Large intestine (tissue), 12 donors: ENCODE measurements at places on chromosomes 2 and 18. TPM values are rescaled to one million over a fixed set of nuclear protein-coding genes. Genes with fewer than 3 reads are reported as not detected.
A peak's percentile ranks its signal among the peaks of the same experiment; 100 is the strongest.

DNA sequence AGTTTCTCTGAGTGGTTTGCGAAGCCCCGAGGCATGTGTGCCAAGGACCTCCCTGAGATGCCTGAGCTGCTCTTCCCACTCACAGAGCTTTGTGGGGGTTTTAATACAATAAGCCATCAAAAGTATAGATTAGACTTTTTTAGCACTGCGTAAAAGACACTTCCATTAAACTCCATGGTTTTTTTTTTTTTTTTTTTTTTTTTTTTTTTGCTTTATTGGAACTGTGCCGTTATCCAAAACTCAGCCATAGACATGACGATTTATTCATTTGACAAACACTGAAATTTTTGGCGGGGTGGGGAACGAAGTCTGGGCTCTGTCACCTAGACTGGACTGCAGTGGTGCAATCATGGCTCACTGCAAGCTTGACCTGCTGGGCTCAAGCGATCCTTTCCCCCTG, 18.4 kb downstream of the NPPC start:
- DNase-seq, result no peak
- H3K27ac ChIP-seq, result no peak overlapping the region
- H3K27me3 ChIP-seq, result peaks cover 4% of the 10 kb centered on the region
- H3K4me1 ChIP-seq, result no peaks in the 10 kb centered on the region
- no peaks in the 10 kb centered on the region for H3K36me3 ChIP-seq
- H3K4me3 ChIP-seq, result no peak overlapping the region

GRCh38 chr2:10775831-10776230, 36.8 kb downstream of the PDIA6 start:
- peaks cover 28% of the 10 kb centered on the region for H3K36me3 ChIP-seq
- no peak overlapping the region for H3K4me3 ChIP-seq

DNA sequence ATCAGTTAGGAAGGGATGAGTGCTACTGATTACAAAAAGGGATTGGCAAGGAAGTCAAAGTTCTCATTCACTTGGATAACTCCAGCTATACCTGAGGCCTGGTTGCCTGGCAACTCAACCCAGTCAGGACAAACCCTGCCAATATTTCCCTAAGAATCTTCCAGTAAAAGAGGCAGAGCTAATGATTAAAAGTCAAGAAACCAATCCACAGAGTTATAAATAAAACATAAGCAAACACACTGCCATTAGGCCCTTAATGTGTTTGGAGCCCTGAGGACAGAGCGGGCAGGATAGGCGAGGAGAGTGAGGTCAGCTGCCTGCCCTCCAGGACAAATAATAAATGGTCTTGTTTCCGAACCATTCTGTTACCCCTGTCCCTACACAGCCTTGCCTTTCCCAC, 215.6 kb upstream of the NABP1 start:
- peak; percentile 85 for DNase-seq
- H3K27me3 ChIP-seq, result no peaks in the 10 kb centered on the region
- H3K4me3 ChIP-seq, result no peak overlapping the region
- H3K4me1 ChIP-seq, result peaks cover 20% of the 10 kb centered on the region
- H3K27ac ChIP-seq, result peak overlapping the region; percentile 30

- no peaks in the 10 kb centered on the region for H3K36me3 ChIP-seq
- DNase-seq, result no peak
- no peak overlapping the region for H3K4me3 ChIP-seq
- no peak overlapping the region for H3K27ac ChIP-seq
These were observed 145.6 kb downstream of the HDAC4 start for GRCh38 chr2:239255218-239255617.

DNA sequence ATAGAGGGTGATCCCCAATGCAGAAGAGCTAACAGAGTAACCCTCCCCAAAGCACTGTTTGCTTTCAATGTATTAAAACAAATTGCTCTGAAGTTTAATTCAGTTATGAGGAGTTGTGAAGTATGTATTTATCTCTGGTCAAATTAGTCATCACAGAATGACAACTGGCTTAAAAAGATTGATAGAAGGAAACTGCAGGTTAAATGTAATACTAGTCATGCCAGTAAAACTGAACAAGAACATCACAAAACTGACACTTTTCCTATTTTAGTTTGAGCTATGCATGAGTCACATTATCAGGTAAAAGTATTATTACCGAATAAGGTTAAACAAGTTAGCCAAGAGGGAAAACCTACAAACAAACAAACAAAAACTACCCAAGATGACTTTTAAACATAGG, 99.0 kb upstream of the ACVR1C start:
- H3K36me3 ChIP-seq, result peaks cover 5% of the 10 kb centered on the region
- H3K27me3 ChIP-seq, result no peaks in the 10 kb centered on the region
- H3K27ac ChIP-seq, result no peak overlapping the region
- H3K4me3 ChIP-seq, result no peak overlapping the region

GRCh38 chr2:135947483-135947882, 37.9 kb downstream of the DARS1 start:
- no peak overlapping the region for H3K4me3 ChIP-seq
- peaks cover 18% of the 10 kb centered on the region for H3K36me3 ChIP-seq
- DNase-seq, result no peak

GRCh38 chr2:129479892-129480291, 499.6 kb upstream of the RAB6C start:
- H3K27ac ChIP-seq, result no peak overlapping the region
- DNase-seq, result no peak
- no peaks in the 10 kb centered on the region for H3K4me1 ChIP-seq
- H3K27me3 ChIP-seq, result no peaks in the 10 kb centered on the region
- H3K4me3 ChIP-seq, result no peak overlapping the region
- no peaks in the 10 kb centered on the region for H3K36me3 ChIP-seq

- no peaks in the 10 kb centered on the region for H3K27me3 ChIP-seq
- H3K4me1 ChIP-seq, result no peaks in the 10 kb centered on the region
- no peak overlapping the region for H3K4me3 ChIP-seq
These were observed 23.7 kb downstream of the ZNF142 start for GRCh38 chr2:218635719-218636118.

- H3K27me3 ChIP-seq, result no peaks in the 10 kb centered on the region
- H3K4me1 ChIP-seq, result no peaks in the 10 kb centered on the region
- no peak for DNase-seq
- no peak overlapping the region for H3K4me3 ChIP-seq
- H3K27ac ChIP-seq, result no peak overlapping the region
These were observed 110.3 kb upstream of the RBMS1 start for GRCh38 chr2:160603771-160604510.

GRCh38 chr2:104340162-104340561, 513.8 kb upstream of the POU3F3 start:
- no peaks in the 10 kb centered on the region for H3K4me1 ChIP-seq
- no peaks in the 10 kb centered on the region for H3K36me3 ChIP-seq
- no peak overlapping the region for H3K27ac ChIP-seq
- H3K27me3 ChIP-seq, result no peaks in the 10 kb centered on the region
- no peak for DNase-seq

DNA sequence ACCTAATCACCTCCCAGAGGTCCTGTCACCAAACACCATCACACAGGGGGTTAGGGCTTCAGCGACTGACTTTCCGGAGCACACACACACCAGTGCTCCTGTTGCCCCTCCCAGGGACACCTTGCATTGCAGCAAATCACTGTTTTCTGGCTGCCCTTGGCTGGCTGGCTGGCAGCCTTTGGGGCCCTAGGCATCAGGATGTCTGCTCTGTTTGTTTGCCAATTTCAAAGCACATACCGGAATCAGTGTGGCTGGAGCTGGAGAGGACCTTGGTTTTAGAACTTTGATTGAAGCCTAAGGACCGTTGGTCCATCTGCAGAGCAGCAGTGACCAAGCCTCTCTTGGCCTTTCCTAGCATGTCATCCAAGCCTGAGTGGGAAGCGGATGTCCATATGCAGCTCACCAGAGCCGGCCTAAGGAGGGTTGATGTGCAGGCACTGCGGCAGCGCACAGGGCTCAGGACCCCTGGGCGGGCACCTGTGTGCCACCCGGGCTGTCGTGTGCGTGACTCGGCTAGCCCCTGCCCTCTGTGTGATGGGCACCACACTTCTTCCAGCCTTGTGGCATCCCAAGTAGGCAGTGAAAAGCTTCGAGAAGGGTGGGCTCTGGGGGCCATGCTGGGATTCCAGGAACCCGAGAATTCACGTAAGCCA, 62.1 kb downstream of the GBX2 start:
- H3K27me3 ChIP-seq, result no peaks in the 10 kb centered on the region
- no peaks in the 10 kb centered on the region for H3K4me1 ChIP-seq
- H3K4me3 ChIP-seq, result no peak overlapping the region

GRCh38 chr2:179335732-179336131, 71.1 kb upstream of the SESTD1 start:
- no peaks in the 10 kb centered on the region for H3K4me1 ChIP-seq
- no peaks in the 10 kb centered on the region for H3K27me3 ChIP-seq
- H3K4me3 ChIP-seq, result no peak overlapping the region

GRCh38 chr2:118971245-118972122, 29.5 kb downstream of the MARCO start:
- no peak overlapping the region for H3K27ac ChIP-seq
- peaks cover 4% of the 10 kb centered on the region for H3K27me3 ChIP-seq
- no peaks in the 10 kb centered on the region for H3K36me3 ChIP-seq
- no peak for DNase-seq
- no peak overlapping the region for H3K4me3 ChIP-seq
- no peaks in the 10 kb centered on the region for H3K4me1 ChIP-seq

GRCh38 chr18:37845498-37845897, 279.9 kb upstream of the CELF4 start:
- H3K4me3 ChIP-seq, result no peak overlapping the region
- H3K27me3 ChIP-seq, result no peaks in the 10 kb centered on the region
- H3K27ac ChIP-seq, result no peak overlapping the region
- no peak for DNase-seq
- no peaks in the 10 kb centered on the region for H3K4me1 ChIP-seq
- H3K36me3 ChIP-seq, result no peaks in the 10 kb centered on the region

- H3K4me1 ChIP-seq, result peaks cover 2% of the 10 kb centered on the region
- no peak for DNase-seq
- H3K27me3 ChIP-seq, result no peaks in the 10 kb centered on the region
- H3K27ac ChIP-seq, result no peak overlapping the region
These were observed 48.4 kb upstream of the SPATS2L start for GRCh38 chr2:200258081-200258480.

DNA sequence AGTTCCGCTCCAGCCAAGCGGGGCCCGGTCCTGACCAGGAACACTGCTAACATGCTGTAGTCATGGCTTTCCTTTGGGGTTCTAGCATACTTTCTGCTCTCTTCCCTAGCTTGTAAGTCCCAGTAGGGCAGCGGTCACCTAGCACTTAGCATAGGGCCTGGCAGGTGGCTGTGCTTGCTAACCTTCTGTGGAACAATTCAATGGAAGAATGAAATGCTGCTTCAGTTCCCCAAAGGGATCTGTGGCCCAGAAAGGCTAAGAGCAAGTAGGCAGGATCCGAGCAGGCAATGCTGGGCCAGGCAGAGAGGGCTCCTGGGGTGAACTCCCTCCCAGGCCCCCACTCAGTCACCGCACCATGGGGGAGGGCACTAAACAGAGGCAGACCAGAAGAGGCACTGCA, 266.8 kb downstream of the CELF4 start:
- H3K27me3 ChIP-seq, result no peaks in the 10 kb centered on the region
- no peak for DNase-seq
- H3K4me1 ChIP-seq, result peaks cover 14% of the 10 kb centered on the region
- no peaks in the 10 kb centered on the region for H3K36me3 ChIP-seq
- H3K27ac ChIP-seq, result no peak overlapping the region

DNA sequence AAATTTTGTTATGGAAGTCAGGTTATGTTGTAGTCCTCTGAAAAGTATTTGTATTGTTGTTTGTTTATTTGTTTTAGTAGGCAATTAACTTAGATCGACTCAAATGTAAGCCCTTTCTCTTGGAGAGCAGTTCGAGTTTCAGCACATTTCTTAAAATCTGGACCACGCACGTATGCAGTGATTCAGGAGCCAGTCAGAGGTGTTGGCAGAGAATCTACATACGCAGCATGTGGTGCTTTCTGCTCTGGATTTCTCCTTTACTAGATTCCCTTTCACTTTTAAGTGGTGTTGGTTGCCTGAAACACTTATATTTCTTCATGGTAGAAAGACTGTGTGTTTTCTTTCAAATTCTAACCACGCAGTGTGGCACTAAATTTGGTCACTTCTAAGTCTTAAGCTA, 773.9 kb upstream of the LRATD1 start:
- no peaks in the 10 kb centered on the region for H3K4me1 ChIP-seq
- no peak overlapping the region for H3K27ac ChIP-seq
- H3K27me3 ChIP-seq, result no peaks in the 10 kb centered on the region
- H3K36me3 ChIP-seq, result no peaks in the 10 kb centered on the region
- no peak overlapping the region for H3K4me3 ChIP-seq
- DNase-seq, result no peak

- no peaks in the 10 kb centered on the region for H3K36me3 ChIP-seq
- no peaks in the 10 kb centered on the region for H3K27me3 ChIP-seq
- no peaks in the 10 kb centered on the region for H3K4me1 ChIP-seq
- no peak for DNase-seq
These were observed 12.3 kb upstream of the SERPINB5 start for GRCh38 chr18:63464434-63464833.

DNA sequence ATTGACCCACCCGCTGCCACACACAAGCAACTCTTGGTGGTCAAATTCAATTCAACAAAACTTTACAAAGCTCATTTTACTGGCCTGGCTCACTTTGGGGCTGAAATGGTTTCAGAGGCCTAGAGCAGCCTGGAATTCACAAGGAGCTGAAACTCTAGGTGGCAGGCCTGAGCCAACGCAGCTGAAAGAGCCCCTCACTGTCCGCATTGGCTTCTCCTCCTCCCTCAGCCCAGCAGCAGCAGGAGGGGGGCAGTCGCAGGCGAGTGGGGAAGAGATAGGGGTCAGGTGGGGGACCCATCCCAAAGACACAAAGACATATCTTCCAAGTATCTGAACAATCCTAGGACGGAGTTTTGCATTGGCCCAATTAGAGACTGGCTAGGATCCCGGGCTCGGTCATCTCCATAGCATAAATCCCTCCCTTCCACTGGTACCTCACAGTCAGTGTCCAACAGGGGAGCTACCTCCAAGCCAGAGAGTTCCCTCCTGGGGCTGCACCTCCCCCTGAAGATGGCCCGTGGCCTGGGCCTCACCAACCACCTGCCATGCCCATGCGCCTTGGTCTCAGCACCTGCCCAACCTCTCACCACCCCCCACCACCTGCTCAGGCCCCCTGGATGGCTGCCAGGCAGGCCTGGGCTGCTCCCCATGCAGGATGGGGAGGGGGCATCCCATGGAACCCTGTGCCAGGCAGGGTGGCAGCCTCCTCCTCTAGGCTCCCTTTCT, 113.4 kb downstream of the ZBTB7C start:
- no peak overlapping the region for H3K27ac ChIP-seq
- no peak overlapping the region for H3K4me3 ChIP-seq
- H3K36me3 ChIP-seq, result no peaks in the 10 kb centered on the region
- H3K27me3 ChIP-seq, result no peaks in the 10 kb centered on the region
- no peaks in the 10 kb centered on the region for H3K4me1 ChIP-seq

- peak overlapping the region; percentile 84 for H3K27ac ChIP-seq
- H3K4me1 ChIP-seq, result peaks cover 27% of the 10 kb centered on the region
- DNase-seq, result no peak
- H3K36me3 ChIP-seq, result no peaks in the 10 kb centered on the region
These were observed 869 bp downstream of the STARD7 start for GRCh38 chr2:96207774-96208142.

The VWA3B gene
- polyA plus RNA-seq, result 0.09 TPM

The GPC1 gene
- polyA plus RNA-seq, result 16.3 TPM

The SATB2 gene
- 5.0 TPM for polyA plus RNA-seq

The FBXO48 gene
- polyA plus RNA-seq, result 2.5 TPM

The FAM237A gene
- polyA plus RNA-seq, result not detected

The MEIS1 gene
- 34.3 TPM for polyA plus RNA-seq

The TMEM200C gene
- polyA plus RNA-seq, result 0.52 TPM

The TYMS gene
- polyA plus RNA-seq, result 69.9 TPM

The GALNT3 gene
- polyA plus RNA-seq, result 68.2 TPM

The CNDP1 gene
- 0.27 TPM for polyA plus RNA-seq

The CASP10 gene
- 19.9 TPM for polyA plus RNA-seq

The NYAP2 gene
- polyA plus RNA-seq, result 0.40 TPM

The ONECUT2 gene
- polyA plus RNA-seq, result 16.1 TPM

The TNS1 gene
- 26.8 TPM for polyA plus RNA-seq
